ENCODE measurements at places on chromosomes 2 and 18.

DNA sequence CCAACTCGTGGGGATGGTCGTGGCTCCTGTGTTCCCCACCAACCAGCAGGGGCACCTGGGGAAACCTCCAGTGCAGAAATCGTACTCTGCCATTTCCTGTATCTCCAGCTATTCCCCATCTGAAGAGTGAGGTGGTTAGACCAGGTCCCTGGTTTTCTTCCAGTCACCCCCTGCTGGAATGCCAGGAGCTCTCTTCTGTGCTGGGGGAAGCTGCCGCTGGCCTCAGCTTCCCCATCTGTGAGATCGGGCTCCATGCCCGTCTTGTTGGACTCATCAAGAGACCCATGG, 119.7 kb downstream of the INHBB start:
- no peak for DNase-seq

GRCh38 chr18:13362607-13363006, 144.0 kb downstream of the LDLRAD4 start:
- no peak for DNase-seq

DNA sequence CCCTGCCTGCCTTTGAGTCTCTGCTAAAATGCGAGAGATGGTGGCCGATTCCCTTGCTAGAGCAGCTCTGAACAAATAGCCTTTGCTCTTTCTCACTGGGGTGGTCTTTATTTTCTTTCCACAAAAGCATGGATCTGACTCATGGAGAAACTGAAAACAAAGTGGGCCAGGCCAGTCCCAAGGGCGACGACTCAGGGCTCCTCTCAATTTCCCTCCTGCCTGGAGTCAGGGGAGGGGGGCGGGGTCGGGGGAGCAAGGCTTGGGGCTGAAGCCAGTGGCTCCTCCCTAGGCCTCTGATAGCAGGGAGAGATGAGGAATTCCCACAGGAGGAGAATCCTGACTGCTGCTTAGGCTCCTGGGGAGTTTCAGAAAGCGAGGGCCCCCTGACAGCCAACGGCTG, 17.1 kb upstream of the IL1R2 start:
- DNase-seq, result no peak

GRCh38 chr2:121256720-121257479, 28.1 kb downstream of the TFCP2L1 start:
- DNase-seq, result no peak

DNA sequence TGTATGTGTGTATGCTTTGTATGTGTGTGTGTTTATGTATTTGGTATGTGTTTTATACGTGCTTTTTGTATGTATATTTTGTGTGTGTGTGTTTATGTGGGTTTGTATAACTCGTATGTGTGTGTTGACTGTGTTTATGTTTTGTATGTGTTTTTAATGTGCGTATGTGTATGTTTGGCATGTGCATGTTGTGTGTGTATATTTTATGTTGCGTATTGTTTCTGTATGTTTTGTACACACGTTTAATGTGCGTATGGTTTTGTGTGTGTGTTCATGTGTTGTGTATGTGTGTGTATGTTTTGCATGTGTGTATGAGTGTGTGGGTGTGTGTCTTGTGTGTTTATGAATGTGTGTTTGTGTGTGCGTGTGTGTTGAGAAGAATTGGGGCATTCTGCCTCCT, 55.2 kb upstream of the NCK2 start:
- DNase-seq, result no peak

- no peak for DNase-seq
These were observed 33.5 kb downstream of the CDC42EP3 start for GRCh38 chr2:37637985-37638384.

- DNase-seq, result no peak
These were observed 11.7 kb downstream of the HS6ST1 start for GRCh38 chr2:128306931-128307460.

DNA sequence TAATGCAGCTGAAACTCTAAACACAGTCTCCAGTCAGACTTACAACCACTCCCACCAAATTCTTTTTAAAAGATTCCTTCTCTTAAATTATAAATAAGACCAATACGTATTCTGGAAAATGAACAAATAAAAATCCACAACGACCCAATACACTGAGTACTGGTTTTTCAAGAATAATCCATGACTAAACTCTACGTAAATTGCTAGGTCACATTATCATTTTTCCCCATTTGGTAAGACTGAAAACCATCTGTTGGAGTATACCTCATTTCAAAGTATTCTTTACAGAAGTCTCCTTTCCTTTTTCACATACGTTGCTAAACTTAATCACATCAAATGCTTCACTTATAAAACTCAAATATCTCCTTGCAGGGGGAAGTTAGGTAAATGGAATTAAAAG, 6.0 kb downstream of the ZNF516 start:
- DNase-seq, result no peak

DNA sequence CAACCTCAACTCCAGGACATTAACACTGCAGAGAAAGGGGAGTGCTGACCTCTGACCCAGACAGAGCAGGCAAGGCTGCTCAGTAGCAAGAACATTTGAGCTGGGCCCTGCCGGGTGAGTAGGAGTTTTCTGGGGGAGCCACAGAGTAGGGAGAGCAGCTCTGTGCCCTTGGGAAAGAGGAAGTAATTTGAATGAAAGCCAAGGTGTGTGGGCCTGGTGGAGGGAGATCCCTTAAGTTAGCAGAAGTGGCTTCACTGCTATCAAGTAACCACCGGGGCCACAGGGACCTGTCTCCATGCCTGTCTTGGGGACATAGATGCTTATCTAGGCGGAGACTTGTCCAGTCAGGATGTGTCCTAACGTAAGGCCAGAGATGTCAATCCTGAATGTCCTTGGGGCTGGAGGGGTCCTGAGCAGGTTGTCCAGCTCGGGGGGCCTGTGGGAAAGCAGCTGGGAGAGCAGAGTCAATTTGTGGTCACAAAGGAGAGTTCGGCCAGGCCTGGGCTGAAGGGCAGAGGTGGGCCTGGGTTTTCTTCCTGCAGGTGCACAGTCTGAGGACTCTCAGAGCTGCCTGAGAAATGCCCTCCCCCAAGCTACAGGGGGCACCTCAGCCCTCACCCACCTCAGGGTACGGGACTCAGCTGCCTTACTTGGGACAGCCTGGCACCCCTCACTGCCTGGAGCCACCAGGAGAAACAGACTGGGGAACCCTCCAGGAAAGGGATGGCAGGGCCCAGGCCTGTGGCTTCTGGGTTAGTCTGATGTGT, 15.0 kb upstream of the OTOF start:
- peak; percentile 13 for DNase-seq

DNA sequence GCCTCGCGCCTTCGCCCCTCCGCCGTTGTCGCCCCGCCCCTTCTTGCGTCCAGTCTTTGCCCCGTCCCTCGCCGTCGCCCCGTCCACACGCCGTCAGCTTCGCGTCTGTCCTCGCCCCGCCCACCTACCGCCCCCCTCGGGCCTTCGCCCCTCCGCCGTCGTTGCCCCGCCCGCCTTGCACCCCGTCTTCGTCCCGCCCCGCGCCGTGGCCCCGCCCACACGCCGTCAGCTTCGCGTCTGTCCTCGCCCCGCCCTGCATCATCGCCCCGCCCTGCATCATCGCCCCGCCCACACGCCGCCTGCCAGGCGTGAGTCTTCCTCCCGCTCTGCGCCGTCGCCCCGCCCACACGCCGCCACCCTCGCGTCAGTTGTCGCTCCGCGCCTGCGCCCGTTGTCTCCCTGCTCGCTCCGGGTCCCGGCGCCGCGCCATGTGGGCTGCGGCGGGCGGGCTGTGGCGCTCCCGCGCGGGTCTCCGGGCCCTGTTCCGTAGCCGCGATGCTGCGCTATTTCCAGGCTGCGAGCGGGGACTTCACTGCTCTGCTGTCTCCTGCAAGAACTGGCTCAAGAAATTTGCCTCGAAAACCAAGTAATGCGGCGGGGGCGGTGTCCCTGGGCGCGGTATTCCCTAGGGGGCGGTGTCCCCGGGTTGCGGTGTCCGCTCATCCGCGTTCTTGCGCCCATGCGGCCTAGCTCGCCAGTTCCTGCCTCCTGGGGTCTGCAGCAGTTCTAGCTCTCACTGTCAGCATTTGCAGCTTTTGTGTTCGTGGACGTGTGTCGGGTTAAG, at the start of gene RBFA:
Gene RBFA, plus strand, starts transcription at position 367 of the 784 bp plus-strand sequence. Its CDS starts 62 bp downstream, at position 429.
- peak; percentile 99 for DNase-seq

- no peak for DNase-seq
These were observed 54.2 kb upstream of the CREB1 start for GRCh38 chr2:207475546-207475945.

- peak; percentile 72 for DNase-seq
These were observed 136.2 kb downstream of the PXDN start for GRCh38 chr2:1607971-1608688.

- DNase-seq, result no peak
These were observed 391.3 kb downstream of the SETBP1 start for GRCh38 chr18:45071956-45072355.

- no peak for DNase-seq
These were observed 87.2 kb upstream of the HPCAL1 start for GRCh38 chr2:10215393-10215935.

- DNase-seq, result no peak
These were observed 230.4 kb downstream of the TWIST2 start for GRCh38 chr2:239078128-239078924.

Measured in lung microvascular endothelial cell (primary cell).